Muscle of arm (tissue), 14 donors: ENCODE measurements at places on chromosomes 7 and 10.

- DNase-seq: no peak
These were observed 187.9 kb downstream of the ZNF365 start for GRCh38 chr10:62562101-62562500.

DNA sequence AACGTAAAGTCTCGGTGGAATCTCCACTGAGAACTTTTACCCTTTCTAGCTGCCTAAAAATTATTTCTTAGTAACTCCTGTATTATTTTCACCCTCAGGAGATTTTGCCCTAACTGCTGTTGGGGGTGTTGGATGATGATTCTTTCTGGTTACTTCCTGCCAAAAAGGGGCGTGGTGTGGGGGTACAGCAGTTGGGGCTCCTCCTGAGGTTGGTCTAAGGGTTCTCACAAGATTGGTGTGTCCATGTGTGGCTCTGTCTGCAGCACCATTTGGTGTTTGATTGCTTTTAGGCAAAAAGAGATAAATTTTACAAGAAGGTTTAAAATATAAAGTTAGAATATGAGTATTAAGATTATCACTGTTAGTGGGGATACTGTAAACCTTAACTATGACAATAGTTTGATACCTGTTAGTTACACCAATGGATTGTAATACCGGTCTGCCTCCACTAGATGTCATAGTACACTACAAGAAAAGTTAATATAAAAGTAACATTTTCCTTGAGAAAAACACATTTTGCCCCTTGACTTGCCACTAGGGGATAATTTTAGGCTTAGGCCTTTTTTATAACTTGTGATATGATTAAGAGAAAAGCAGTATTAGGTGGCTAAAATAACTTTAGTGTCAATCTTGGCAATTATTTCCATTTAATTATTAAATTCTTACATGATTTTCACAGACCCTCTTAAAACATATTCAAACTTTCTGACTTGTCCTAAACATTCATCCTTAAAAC lies 928.7 kb downstream of the IPMK start:
- peak; percentile 19 for DNase-seq

GRCh38 chr7:149770728-149771636 lies 2.4 kb downstream of the ZNF467 start:
- DNase-seq: no peak

- DNase-seq: no peak
These were observed 18.1 kb downstream of the STRA8 start for GRCh38 chr7:135251496-135252391.

- DNase-seq: no peak
These were observed 21.3 kb upstream of the XPNPEP1 start for GRCh38 chr10:109944613-109945012.

DNA sequence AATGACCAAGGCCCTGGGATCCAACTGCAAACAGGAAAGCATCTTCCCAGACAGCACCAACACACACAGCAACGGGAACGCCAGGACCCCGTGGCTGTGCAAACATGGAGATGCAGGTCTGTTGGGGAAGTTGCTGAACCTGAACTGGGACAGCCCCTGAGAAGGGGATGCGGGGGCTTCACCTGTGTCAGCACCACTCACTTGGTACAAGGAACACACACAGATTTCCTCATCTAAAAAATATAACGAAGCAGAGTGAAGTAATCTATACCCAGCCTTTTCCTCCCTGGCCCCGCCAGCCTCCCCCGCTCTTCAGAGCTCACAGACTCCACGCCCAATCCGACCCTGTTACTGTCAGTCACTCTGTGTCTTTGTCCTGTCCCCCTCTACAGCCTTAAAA lies 93.0 kb downstream of the PTPRN2 start:
- no peak for DNase-seq
